ENCODE measurements at places on chromosomes 16 and 17. TPM values are rescaled to one million over a fixed set of nuclear protein-coding genes. Genes with fewer than 3 reads are reported as not detected.

DNA sequence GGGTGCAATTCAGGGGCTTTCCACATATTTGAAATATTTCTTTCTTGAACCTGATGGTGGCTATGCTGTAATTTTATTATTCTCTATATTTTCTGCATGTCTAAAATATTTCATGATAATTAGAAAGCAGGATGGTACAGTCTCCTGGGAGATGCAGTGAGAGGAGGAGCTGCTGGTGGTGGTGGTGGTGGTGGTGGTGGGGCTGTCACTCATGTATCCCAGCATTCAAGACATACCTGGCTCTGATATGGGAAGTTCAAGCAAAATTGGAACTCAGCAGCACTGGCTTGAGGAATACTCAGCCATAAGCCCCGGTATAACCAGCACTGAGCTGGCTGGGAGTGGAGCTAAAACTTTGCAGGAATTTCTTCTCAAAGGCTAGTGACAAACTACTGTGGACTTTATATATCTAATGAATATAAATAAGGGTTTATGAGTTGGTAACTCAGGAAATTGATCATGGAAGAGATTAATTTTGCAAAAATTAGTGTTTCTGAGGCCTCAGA, 200.3 kb downstream of the PRKCB start:
- H3K36me3 ChIP-seq: peaks cover 46% of the 10 kb centered on the region
- H3K4me1 ChIP-seq: peaks cover 46% of the 10 kb centered on the region
- H3K27me3 ChIP-seq: no peaks in the 10 kb centered on the region
- no peak overlapping the region for H3K4me3 ChIP-seq

DNA sequence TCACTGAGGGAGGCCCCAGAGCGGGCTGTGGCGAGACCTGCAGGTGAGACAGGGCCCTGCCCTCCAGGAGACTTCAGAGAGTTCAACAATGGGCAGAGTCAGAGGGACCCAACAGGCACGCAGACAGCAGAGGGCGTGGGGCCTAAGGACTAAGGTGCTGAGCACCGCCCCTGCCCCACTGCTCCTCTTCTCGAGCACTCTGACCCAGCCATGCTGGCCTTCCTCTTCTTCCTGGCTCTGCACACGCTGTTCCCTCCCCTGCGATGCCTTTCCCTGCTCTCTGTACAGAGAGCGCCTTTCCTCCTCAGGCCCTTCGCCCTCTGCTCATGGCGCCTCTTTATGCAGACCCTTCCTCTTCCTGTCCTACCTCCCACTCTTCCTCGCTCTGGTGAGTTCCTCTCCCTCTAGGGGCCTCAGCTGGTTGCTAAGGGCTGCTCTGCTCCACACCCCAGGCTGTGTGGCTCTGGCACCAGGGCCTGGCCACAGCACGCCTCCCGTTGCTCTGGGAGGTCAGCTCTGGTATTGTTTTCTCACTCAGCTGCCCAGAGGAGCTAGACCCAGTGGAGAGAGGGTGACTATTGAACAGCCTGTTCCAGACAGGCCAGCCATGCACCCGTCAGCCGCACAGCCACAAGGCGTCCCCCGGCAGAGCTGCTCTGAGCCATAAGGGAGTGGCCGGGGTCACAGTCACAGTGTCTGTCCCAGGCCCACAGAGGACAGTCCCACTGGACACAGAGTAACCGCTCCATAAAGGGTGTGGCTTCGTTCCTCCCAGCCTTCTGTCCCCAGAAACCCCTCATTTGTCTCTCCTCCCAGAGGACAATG, 13.6 kb upstream of the RASD1 start:
- H3K27ac ChIP-seq: peak overlapping the region; percentile 69
- peaks cover 14% of the 10 kb centered on the region for H3K4me1 ChIP-seq
- no peaks in the 10 kb centered on the region for H3K27me3 ChIP-seq
- no peak overlapping the region for H3K4me3 ChIP-seq

GRCh38 chr17:29126268-29126930, 53.8 kb downstream of the MYO18A start:
- H3K27me3 ChIP-seq: no peaks in the 10 kb centered on the region
- no peaks in the 10 kb centered on the region for H3K36me3 ChIP-seq
- no peak overlapping the region for H3K27ac ChIP-seq
- peaks cover 10% of the 10 kb centered on the region for H3K4me1 ChIP-seq
- no peak for DNase-seq

Gene TBC1D3E
- not detected for total RNA-seq

Gene ACSM2A
- not detected for total RNA-seq

Gene RNF222
- 0.11 TPM for total RNA-seq

Measured in activated CD8-positive, alpha-beta T cell treated with anti-CD3 and anti-CD28 coated beads for 36 hours (primary cell).